WTC11 (cell line): ENCODE measurements at places on chromosomes 2 and 18. TPM values are rescaled to one million over a fixed set of nuclear protein-coding genes. Genes with fewer than 3 reads are reported as not detected.

DNA sequence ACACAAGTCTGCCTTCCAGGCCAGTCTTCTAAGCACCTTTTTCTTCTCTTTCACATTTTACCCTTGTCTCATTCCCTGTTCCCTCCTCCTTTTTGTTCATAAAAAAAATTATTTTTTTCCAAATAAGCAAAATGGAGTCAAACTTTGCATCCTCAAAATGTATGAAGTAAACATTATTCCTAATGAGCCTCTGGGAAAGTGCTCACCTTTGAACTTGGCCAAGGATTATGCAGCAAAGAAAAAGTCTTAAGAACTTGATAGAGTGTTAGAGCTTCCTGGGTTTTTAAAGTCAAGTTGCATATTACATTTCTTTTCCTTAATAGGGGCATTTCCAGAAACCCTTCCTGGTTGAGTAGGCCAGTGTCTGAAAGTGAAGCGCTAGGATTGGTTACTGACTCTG is 31.6 kb downstream of the EPAS1 start:
- H3K4me1 ChIP-seq, result peaks cover 8% of the 10 kb centered on the region
- H3K27ac ChIP-seq, result no peak overlapping the region
- no peak overlapping the region for H3K4me3 ChIP-seq
- no peak for DNase-seq
- no peaks in the 10 kb centered on the region for H3K36me3 ChIP-seq

- no peaks in the 10 kb centered on the region for H3K4me1 ChIP-seq
- H3K27ac ChIP-seq, result no peak overlapping the region; the same call in 1 of the 2 replicates
- no peaks in the 10 kb centered on the region for H3K27me3 ChIP-seq
Measured at GRCh38 chr2:86143307-86143706, 37.3 kb downstream of the PTCD3 start.

The PRSS56 gene
- total RNA-seq, result not detected in 3 replicates

The MTLN gene
- total RNA-seq, result 42.2 to 50.5 TPM (median 44.1 TPM) in 3 replicates

The MYL1 gene
- not detected in 3 replicates for total RNA-seq

- no peak overlapping the region for H3K27ac ChIP-seq
- H3K4me3 ChIP-seq, result no peak overlapping the region
- no peaks in the 10 kb centered on the region; the same call in 1 of the 2 replicates for H3K4me1 ChIP-seq
- DNase-seq, result no peak
- H3K27me3 ChIP-seq, result no peaks in the 10 kb centered on the region
Measured at GRCh38 chr2:188524519-188525113, 232.9 kb downstream of the GULP1 start.

The KIAA2012 gene
- total RNA-seq, result not detected in 3 replicates

The CD207 gene
- total RNA-seq, result not detected in 3 replicates

DNA sequence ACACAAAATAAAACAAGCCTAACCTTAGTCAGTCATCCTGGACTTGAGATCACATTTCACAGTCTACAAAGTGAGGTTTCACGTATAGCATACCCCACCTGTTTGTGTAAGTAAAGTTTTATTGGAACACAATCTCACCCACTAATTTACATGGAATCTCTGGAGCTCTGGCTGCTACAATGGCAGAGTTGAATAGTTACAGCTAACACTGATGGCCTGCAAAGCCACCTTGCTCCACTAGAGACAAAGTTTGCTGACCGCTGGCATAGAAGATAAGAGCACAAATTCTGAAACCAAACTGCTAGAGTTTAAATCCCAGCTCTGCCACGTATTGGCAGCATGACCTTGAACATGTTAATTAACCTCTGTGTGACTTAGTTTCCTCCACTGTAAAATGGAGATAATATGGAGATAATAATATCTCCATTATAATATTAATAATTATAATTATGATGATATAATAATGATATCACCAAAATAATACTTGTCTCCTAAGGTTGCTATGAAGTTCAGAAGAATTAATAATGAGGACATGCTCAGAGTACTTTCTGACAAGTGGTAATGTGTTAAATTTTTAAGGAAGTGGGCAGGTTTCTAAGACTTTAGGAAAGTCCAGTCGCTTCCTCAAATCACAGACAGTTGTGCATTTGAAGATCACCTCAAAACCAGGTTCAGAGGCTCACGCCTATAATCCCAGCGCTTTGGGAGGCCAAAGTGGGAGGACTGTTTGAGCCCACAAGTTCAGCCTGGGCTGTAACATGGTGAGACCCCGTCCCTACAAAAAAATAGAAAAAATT is 204.6 kb downstream of the SH3RF3 start:
- no peak overlapping the region for H3K4me3 ChIP-seq
- H3K27ac ChIP-seq, result no peak overlapping the region
- H3K27me3 ChIP-seq, result no peaks in the 10 kb centered on the region
- peaks cover 34% of the 10 kb centered on the region for H3K4me1 ChIP-seq

The OSGEPL1 gene
- total RNA-seq, result 15.2 to 17.1 TPM (median 16.7 TPM) in 3 replicates

The ACKR3 gene
- 0.94 to 1.4 TPM (median 1.3 TPM) in 3 replicates for total RNA-seq

- no peaks in the 10 kb centered on the region for H3K36me3 ChIP-seq
- peaks cover 58% of the 10 kb centered on the region for H3K4me1 ChIP-seq
- no peak overlapping the region for H3K4me3 ChIP-seq
Measured at GRCh38 chr2:64222351-64222750, 78.1 kb upstream of the PELI1 start.

- no peak overlapping the region for H3K4me3 ChIP-seq
- no peak overlapping the region for H3K27ac ChIP-seq
- H3K27me3 ChIP-seq, result no peaks in the 10 kb centered on the region
- no peaks in the 10 kb centered on the region for H3K4me1 ChIP-seq
- DNase-seq, result no peak
- no peaks in the 10 kb centered on the region for H3K36me3 ChIP-seq
Measured at GRCh38 chr2:206572725-206573124, 69.6 kb upstream of the FAM237A start.

DNA sequence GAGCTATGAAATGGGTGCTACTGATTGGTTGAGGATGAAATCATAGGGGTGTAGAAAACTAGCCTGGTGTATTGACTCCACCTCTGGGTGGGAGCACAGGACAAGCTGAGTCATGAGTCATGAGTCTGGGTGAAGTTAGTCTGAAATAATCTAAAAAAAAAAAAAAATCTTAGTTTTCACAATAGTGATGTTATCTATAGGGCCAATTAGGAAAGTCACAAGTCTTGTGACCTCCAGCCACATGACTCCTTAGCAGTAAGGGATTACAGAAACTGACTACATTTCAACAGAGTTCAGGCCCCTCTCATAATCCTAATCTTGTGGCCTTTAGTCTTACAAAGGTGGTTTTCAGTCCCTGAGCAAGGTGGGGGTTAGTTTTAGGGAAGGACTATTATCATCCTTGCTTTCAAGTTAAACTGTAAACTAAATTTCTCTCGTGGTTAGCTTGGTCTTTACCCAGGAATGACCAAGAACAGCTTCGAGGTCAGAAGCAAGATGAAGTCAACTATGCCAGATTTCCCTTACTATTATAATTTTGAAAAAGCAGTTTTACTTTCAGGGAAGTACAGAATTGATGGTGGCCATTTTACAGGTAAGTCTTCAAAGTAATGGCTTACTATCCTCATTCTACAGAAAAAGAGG is 338.0 kb upstream of the GYPC start:
- H3K36me3 ChIP-seq, result peaks cover 51% of the 10 kb centered on the region
- H3K27me3 ChIP-seq, result peaks cover 2% of the 10 kb centered on the region; the same call in 1 of the 2 replicates
- no peak for DNase-seq
- no peak overlapping the region for H3K27ac ChIP-seq

DNA sequence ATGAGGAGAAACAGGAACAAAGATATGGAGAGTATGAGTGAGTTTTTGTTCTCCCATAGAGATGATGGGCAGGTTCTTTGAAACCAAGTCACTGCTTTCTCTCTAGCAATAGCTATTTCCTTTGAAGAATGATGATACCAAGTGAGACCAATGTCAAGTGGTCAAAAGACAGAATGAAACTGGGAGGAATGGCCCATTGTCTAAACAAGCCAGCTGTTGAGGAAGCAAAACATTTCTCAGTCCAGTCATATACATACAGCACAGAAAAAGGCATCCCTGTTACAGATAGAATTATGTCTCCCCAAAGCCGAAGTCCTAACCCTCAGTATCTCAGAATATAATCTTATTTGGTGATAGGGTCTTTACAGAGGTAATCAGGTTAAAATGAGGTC is 66.1 kb upstream of the EPC2 start:
- H3K36me3 ChIP-seq, result no peaks in the 10 kb centered on the region
- H3K4me1 ChIP-seq, result peaks cover 37% of the 10 kb centered on the region
- H3K4me3 ChIP-seq, result no peak overlapping the region
- H3K27me3 ChIP-seq, result peaks cover 45% of the 10 kb centered on the region
- no peak for DNase-seq

DNA sequence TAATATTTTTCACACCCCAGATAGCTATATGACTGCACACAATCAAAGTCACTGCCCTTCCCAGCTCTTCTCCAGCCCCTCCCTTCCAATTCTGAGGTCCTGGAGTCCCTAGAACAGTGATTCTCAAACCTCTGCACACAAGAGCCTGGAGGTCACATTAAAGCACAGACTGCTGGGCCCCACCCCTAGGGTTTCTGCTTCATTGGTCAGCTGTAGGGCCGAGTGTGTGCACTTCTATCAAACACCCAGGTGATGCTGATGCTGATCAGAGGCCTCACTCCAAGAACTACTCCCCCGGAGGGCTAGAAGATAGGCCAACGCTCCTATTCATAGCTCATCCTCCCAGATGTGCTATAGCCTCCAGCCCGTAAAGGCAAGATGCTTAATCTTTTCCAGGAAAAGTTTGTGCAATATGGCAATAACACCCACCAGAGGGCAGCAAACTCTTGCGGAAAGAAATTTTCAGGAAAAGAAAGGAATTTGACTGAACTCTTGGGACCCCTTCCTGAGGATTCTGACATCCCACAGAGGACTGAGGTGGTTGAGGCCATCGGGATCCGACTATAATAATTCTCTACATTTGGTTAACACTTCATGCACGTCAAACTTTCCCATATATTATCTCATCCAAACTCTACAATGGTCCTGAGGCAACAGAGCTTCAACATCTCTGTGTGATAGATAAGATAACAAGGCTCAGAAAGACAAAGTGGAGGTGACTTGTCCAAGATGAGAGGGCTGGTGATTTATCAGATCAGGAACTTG is 194.2 kb upstream of the PKDCC start:
- peaks cover 3% of the 10 kb centered on the region; the same call in 1 of the 2 replicates for H3K27me3 ChIP-seq
- H3K4me1 ChIP-seq, result peaks cover 6% of the 10 kb centered on the region
- H3K27ac ChIP-seq, result no peak overlapping the region
- no peaks in the 10 kb centered on the region for H3K36me3 ChIP-seq

The RAB17 gene
- 134 to 140 TPM (median 137 TPM) in 3 replicates for total RNA-seq

The KDSR gene
- 48.4 to 51.8 TPM (median 49.5 TPM) in 3 replicates for total RNA-seq

The HOXD12 gene
- total RNA-seq, result 0.17 TPM in 1 of 3 replicates, not detected in the others

DNA sequence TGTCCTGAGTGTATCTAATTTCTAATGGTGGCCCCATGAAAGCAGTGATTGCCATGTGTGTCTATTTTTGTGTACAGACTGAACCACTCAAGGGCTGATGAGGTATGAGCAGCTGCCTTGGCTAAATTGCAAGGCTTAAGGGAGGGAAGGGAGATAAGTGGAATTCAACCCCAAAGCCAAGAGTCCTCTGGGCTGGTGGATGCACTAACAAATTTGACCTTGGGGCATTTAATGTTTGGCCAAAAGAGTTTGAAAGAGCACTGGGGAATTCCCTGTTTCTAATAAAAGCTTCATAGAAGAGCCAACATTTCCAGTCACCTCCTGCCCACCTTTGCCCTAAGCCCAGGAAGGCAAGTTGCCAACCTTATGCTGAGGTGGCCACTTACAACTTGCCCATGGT is 172.1 kb downstream of the SETBP1 start:
- H3K27ac ChIP-seq, result no peak overlapping the region
- H3K27me3 ChIP-seq, result no peaks in the 10 kb centered on the region
- DNase-seq, result no peak

DNA sequence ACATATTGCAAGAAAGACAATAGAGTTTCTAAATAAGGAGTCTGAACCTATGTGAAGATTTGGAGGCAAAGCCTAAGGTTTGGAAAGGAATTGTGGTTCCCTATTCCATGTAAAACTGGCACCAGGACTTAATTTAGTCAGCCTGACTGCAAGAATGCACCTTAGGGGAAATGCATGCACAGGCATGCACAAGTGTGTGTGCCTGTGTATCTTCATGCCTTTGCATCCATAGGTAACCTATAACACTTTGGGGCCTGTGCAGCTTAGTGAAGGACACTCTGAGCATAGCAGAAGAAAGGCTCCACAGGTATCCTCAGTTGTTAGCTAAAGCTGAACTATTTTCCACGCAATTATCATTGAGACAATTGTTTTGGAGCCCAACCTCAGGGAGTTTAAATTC is 73.4 kb downstream of the RPRM start:
- H3K27me3 ChIP-seq, result no peaks in the 10 kb centered on the region
- peaks cover 42% of the 10 kb centered on the region for H3K4me1 ChIP-seq
- peaks cover 6% of the 10 kb centered on the region; the same call in 1 of the 2 replicates for H3K36me3 ChIP-seq
- H3K27ac ChIP-seq, result no peak overlapping the region

The AOX1 gene
- total RNA-seq, result 3.6 to 5.4 TPM (median 4.8 TPM) in 3 replicates

The ZAP70 gene
- 0.61 to 0.73 TPM (median 0.64 TPM) in 3 replicates for total RNA-seq

- H3K27ac ChIP-seq, result no peak overlapping the region
- H3K4me1 ChIP-seq, result peaks cover 36% of the 10 kb centered on the region
- peaks cover 36% of the 10 kb centered on the region for H3K36me3 ChIP-seq
Measured at GRCh38 chr2:186309901-186310300, 176.2 kb upstream of the ZC3H15 start.

The LYG1 gene
- total RNA-seq, result 0.35 to 0.76 TPM (median 0.55 TPM) in 3 replicates

The RNU2-63P gene
- 2.5 to 7.7 TPM (median 5.2 TPM) in 3 replicates for total RNA-seq

- no peak for DNase-seq
- H3K36me3 ChIP-seq, result no peaks in the 10 kb centered on the region
- peaks cover 44% of the 10 kb centered on the region for H3K4me1 ChIP-seq
Measured at GRCh38 chr2:46743021-46743420, 172.6 kb downstream of the MCFD2 start.

The G6PC2 gene
- total RNA-seq, result not detected in 3 replicates

GRCh38 chr18:37138456-37138855 is 309.5 kb downstream of the KIAA1328 start:
- DNase-seq, result peak; percentile 16
- H3K4me3 ChIP-seq, result no peak overlapping the region
- peaks cover 35% of the 10 kb centered on the region for H3K4me1 ChIP-seq

DNA sequence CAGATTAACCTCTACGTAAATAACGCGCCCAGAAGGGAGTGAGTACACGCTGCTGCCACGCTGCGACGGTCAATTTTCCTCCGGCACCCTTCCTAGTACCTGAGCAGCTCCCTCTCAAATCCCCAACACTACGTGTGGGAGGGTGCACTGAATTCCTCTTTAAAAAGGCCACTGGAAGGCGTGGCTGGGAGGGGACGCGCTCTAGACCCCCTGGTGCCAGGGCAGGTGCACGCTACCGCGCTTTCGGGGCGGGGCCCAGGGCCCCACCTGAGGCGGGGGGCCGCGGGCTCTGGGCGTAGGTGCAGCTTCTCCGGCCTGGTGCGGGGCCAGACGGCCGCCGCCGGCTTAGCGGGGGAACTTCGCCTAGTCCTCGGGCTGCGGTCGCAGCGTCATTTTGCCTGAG is 668 bp upstream of the ANKRD12 start:
- H3K27me3 ChIP-seq, result no peaks in the 10 kb centered on the region
- peaks cover 24% of the 10 kb centered on the region for H3K36me3 ChIP-seq
- H3K4me1 ChIP-seq, result peaks cover 32% of the 10 kb centered on the region
- peak overlapping the region; percentile 99 for H3K27ac ChIP-seq
- peak; percentile 83 for DNase-seq

The NPAS2 gene
- total RNA-seq, result 1.9 to 3.7 TPM (median 2.6 TPM) in 3 replicates

GRCh38 chr18:46152436-46152807 is 48.2 kb downstream of the HAUS1 start:
- no peaks in the 10 kb centered on the region; the same call in 1 of the 2 replicates for H3K27me3 ChIP-seq
- no peaks in the 10 kb centered on the region for H3K36me3 ChIP-seq
- no peak overlapping the region for H3K4me3 ChIP-seq
- no peak overlapping the region for H3K27ac ChIP-seq

The LOXHD1 gene
- 0.35 to 0.64 TPM (median 0.57 TPM) in 3 replicates for total RNA-seq

The OTOF gene
- 0.05 to 0.26 TPM (median 0.07 TPM) in 3 replicates for total RNA-seq
